ENCODE measurements at places on chromosomes 3 and 15.

DNA sequence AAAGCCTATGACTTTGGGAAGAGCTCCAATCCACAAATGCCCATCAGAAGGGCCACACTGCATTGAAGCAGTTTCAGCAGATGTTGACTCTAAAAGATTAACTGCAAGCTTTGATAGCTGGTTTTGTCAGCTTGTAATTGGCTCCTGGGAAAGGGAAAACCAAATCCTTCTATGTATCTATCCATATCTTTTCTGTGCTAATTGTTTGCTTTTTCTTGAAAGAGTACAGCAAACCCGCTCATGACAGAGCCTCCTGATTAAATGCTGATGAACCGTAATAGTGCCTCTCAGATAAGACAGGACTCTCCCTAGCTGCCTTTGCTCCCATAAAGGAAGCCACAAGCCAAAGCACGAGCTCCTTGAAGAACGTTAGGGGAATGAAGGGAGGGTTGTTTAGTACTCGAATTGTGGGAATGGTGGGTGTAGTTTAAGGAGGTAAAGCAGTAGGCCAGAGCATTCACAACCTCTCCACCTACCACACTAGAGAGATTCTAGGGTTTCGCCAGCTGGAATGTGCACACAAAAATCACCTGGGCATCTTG is 33.6 kb upstream of the LRIG1 start:
- DNase-seq, result no peak

GRCh38 chr15:32659340-32660155 is 18.0 kb downstream of the SCG5 start:
- DNase-seq, result peak; percentile 35

- no peak for DNase-seq
Measured at GRCh38 chr3:123439806-123440580, 8.9 kb downstream of the ADCY5 start.

DNA sequence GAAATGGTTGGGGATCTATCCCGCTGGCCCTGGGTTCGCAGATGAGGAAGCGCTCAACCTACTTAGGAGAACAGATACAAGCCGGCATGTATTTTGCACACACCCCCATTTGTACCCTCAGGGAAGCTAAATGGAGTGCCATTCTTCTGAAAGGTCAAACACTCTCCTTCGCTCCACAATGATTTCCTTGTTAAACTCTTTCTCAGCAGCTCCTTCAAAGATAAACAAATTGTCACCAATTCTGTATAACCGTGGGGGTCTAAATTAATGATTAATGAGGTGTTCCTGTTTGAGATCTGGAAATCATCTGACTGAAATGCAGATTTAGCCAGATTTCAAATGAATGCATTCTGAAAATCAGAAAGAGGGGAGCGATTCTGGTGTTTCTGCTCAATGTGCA is 124.0 kb downstream of the MEGF11 start:
- no peak for DNase-seq

DNA sequence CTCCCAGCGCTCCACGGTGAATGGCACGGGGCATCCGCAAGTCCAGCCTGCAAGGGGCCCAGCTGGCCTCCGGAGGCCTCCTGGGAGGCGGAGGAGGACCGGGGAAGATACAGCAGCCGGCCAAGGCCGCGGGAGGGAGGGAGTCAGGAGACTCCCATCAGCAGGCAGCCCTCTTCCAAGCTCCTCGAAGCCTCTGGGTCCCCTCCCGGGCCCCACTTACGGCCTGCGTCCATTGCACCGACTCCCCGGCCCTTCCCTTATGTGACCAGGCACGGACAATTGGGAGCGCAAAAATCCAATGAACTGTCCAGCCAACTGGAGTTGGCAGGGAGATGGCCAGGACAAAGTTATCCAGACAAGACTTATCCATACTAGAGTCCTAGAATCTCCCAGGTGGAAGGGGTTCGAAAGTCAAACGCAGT is 668 bp downstream of the MFGE8 start:
- peak; percentile 34 for DNase-seq

DNA sequence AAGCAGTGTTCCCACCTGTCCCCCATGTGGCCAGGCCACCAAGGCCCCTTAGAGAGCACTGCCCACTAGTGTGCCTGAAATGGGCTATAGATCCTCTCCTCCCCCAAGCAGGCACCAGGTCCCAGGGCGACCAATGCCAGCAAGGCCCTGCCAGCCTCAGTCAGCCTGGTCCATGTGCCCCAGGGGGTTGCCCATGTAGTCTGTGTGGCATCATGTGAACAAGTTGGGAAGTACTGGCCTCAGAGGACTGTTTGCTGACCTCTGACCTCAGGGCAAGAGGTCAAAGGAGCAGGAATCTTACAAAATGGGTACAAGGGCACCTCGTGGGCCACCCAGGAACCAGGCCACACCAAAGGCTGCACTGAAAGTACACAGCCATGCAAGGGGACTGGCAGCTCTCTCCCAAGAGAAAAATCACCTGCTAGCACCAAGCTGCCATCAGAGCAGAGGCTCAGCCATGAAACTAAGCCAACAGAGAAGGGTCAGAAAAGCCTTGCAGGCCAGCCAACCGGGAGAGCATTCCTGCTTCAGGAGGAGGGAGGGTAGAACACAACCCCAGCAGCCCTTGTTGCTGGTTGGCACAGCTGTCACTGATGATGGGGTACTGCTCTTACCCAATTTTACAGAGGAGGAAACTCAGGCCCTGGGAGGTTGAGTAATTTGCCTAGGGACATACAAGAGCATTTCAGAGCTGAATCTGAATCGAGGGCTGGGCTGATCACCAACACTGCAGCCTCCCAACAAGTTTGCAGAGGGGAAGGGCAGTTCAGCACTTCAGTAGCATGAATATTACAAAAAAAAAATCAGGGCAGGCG is 5.2 kb upstream of the FURIN start:
- DNase-seq, result no peak

GRCh38 chr3:60308808-60309207 is 942.4 kb downstream of the FHIT start:
- DNase-seq, result no peak

GRCh38 chr3:12750658-12751071 is 8.4 kb downstream of the TMEM40 start:
- DNase-seq, result no peak

GRCh38 chr3:46440531-46441294 is 24.0 kb downstream of the LTF start:
- DNase-seq, result no peak

- no peak for DNase-seq
Measured at GRCh38 chr3:188918093-188918492, 253.7 kb upstream of the TPRG1 start.

- no peak for DNase-seq
Measured at GRCh38 chr3:182807061-182807460, 13.8 kb downstream of the ATP11B start.

DNA sequence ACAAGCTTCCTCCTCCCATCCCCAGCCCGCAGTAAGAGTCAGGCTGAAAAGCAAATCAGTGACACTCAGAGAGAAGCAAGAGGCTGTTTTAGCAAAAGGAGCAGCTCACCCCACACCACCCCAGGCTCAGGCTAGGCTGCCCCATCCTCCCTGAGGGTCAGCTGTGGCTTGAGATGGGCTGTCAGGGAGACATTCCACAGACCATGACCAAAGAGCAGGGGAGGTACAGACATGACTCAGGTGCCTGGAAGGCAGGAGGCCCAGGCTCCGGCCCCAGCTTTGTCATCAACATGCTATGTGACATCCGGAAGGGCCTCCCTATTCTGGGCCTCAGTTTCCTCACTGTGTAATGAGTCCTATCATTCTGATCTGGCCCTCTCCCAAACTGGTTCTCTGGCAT is 24.7 kb downstream of the HCN4 start:
- no peak for DNase-seq

DNA sequence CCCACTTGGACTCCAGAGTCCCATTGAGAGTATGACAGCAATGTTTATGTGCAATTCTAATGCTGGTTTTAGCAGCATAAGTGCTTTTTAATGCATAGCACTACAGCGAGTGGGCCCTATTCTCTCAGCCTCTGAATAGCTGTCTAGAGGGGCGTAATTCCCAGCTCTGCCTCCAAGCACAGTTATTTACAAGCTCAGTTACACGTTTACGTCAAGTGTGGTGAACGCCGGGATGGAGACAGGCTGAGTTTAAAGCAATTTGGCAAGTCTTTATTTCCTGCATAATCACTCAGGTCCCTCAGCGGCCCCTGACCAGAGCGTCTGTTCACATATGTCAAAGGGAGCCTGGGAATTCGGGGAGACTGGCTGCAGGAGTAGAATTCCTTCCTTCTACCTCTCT is 43.9 kb downstream of the SOX14 start:
- no peak for DNase-seq

DNA sequence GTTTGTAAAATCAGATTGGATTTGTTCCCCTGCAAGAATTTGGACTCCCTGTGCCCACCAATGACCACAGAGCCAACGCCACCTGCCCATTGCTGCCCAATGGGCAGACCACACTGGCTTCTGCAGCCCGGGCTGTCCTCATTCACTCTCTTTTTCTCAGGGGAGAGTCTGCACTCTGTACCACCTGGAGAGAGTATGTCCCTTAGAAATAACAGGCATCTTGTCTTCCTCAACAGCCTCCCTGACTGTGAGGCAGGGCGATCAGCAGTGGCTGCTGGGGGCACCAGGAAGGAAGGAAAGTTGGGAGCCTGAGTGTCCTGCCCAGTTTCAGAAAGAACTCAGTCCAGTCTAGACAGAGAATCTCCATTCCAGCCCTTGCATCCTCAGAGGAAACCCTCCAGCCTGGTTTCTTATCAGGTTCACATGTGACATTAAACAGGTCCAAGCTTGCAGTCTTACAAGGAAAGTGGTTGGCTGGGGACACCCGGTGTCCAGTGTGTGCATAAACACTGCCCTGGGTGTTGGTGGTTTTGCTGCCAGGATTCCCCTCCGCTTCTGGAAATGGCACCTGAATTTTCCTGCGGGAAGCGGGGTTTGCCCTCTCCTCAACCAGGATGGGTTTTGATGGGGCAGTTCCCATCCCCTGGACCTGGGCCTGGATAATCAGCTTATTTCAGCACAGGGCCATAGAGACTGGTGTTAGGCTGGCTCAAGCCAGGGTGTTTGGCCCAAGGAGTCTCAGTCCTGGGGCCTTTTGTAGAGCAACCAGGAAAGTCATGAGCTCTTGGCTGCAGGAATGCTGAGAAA is 37.2 kb downstream of the SSUH2 start:
- DNase-seq, result peak; percentile 51

GRCh38 chr3:177553012-177553411 is 355.7 kb upstream of the TBL1XR1 start:
- no peak for DNase-seq

DNA sequence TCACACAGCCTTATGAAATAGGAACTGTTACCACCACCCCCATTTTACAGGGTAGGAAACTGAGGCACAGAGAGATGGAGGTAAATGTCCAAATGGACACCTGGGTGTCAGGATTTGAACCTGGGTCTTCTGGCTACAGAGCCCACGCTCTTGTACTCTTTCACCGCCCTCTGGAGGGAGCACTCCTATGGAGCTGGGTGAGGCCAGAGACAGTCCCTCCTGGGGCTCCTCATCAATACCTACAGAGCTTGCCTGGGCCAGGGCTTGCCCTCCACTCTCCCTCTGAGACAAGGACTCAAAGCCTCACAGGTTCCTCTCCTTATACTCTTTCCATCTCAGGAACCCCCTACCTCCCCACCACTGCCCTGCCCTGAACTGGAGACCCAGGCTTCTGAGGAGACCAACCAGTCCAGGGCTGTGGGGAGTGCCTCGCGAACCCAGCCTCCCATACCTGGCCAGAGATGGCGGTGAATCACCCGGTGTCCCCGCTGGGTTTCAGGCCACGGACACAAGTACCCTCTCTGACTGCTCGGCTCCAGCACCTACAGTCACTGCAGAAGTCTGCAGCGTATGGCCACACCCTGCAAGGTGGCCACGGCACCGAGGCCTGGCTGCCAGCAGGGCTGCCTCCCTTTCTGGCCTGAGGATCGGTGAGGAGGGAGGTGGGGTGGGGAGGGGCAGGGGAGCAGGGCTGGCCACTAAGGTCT is 22.1 kb upstream of the ATP2B2 start:
- no peak for DNase-seq

- no peak for DNase-seq
Measured at GRCh38 chr15:92435145-92435544, 41.5 kb downstream of the ST8SIA2 start.

GRCh38 chr3:171445620-171446204 is 14.5 kb downstream of the TNIK start:
- DNase-seq, result no peak

GRCh38 chr3:31804251-31805051 is 176.6 kb downstream of the OSBPL10 start:
- DNase-seq, result no peak

DNA sequence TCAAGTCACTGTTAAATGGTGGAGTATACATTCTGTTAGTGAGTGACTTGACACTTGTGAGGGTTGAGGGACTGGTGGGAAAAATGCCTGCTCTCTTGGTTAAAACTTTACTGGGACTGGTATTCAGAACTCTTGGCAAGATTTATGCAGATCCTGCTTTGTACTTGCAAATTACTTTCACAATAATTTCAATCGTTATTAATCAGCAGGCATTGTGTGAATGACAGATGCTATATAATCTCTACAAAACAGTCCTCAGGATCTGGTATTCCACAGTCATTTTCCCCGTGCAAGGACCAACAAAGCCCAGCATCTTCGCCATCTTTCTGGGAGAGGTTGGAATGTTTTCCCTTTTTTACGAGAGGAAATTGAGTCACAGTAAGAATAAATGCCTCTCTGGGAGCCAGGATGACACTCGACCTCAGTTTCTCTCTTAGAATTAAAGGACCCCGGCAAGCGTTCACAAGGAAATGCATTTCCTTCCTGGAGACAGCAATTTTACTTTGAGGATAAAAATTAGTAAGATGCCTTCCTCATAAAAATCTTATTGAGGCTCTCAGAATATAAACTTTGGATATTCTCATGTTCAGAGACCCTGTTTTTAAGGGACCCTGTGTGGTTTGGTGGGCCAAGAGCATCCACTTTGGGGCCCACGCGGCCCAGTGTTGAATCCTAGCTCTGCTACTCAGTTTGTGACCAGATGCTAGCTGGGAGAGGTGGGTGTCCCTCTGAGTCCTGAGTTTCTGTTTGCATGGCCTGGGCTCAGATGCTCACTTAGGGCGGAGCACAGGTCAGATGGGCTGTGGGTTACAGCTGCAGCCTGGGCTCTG is 45.3 kb upstream of the PLCL2 start:
- DNase-seq, result no peak

DNA sequence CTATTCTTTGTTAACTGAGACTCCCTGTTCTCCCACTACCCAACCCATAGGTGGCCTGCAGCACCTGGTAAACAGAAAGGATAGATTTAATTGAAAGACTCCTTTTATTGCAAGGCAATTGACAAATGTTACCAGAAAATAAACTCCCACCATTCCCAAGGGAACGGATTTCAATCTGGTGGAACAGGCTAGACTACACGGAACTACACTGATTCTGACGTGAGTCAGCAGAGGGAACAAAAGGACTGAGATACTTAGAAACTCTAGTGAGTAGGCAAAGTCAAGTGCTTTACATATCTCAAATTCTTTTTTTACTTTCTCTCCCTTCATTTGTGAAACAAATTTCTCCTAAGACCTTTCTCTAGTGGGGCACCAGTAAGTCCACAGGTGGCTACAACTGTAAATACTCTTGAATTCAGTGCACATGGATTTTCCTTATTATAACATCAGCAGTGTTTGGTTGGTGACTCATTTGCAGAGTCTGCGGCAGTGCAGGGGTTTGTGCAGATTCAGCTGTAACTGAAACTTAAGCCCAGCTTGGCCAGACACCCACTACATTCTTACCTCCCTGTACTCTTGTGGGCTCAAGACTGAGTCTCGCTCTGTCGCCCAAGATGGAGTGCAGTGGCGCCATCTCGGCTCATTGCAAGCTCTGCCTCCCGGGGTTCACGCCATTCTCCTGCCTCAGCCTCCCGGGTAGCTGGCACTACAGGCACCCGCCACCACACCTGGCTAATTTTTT is 34.3 kb upstream of the PLSCR2 start:
- DNase-seq, result no peak
